ENCODE measurements at places on chromosomes 11 and 22.
A peak's percentile ranks its signal among the peaks of the same experiment; 100 is the strongest.

- no peak for DNase-seq
Observed at GRCh38 chr11:111297696-111298095, 650 bp upstream of the POU2AF3 start.

DNA sequence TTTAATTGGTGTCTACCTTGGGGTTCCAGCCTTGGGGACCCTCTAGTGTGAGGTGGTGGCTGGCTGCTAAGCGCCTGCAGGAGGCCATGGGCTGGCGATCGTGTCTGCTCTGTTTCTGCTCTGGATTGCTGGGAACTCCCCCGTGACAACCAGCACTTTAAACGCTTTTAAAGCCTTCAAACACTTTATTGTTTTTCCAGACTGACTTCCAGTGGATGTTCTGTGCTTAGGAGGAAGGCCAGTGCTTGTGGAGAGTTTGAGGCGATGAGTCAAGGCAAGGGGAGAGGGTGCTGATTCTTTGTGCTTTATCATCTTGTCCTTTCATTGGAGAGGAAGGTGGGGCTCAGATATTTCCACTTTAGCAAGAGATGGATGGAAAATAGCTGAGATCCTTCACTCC is 81.6 kb downstream of the FLI1 start:
- DNase-seq, result no peak

DNA sequence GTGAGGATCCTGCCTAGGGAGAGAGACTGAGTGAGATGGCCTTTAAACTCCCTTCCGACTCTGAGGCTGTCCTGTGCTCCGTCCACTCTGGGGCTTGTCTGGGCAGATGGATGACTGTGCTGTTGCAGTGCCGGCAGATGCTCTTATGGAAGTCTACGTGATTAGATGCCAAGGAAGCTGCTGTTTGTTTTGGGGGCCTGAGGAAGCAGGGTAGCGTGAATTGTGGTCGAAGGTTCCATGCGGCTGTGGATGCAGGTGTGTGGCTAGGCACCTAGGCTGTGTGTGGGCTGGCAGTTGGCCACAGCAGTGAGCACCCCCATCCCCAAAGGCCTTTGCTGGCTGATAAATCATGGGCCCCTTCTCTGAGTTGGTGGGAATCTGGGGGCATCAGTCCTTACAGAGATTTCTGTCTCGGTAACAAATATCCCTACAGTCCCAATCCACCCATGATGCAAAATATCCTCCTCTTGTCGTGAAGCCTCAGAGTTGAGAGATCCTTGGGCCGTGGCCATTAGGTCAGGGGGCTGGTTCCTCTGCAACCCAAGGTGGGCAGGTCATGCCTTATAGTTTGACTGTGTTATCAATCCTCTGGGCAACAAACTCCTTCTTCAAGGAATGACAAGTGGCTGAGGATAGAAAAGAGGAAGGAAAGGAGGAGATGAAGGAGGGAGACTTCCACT is 31.2 kb downstream of the AMPD3 start:
- no peak for DNase-seq

GRCh38 chr11:86067009-86067850 is 1.7 kb downstream of the PICALM start:
- DNase-seq, result peak; percentile 39

GRCh38 chr11:17596711-17597110 is 49.7 kb downstream of the OTOG start:
- DNase-seq, result no peak

DNA sequence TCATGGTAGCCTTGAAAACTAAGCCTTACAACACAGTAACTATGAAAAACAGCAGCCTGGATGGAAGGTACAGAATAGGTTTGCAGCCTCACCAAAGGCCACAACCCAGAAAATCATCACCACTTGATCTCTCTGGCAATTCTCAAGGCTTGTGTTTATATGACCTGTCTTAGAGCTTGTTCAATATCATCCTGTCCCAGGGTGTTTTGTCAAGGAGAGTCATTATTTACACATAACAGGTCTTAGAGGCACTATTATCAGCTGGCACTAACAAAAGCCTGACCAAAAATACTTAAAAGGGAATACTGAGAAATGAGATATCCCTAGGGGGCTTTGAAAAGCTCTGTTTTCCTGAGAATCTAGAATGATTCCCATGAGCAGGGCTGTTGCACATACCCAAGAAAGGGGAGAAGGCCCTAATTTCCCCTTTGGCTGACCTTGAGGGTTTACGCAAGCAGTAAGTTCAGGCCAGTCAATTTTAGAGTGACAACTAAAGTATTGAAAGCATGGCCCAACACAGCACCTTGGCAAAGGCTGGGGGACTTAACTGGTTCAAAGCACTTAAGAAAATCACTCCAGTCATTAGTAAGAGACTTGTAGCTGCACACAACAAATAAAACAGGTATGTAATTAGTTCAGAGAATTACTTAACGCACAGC is 7.9 kb downstream of the SC5D start:
- no peak for DNase-seq

- no peak for DNase-seq
Observed at GRCh38 chr11:11985016-11985715, 23.3 kb downstream of the DKK3 start.

- DNase-seq, result no peak
Observed at GRCh38 chr22:17138513-17138912, 17.4 kb upstream of the TMEM121B start.

DNA sequence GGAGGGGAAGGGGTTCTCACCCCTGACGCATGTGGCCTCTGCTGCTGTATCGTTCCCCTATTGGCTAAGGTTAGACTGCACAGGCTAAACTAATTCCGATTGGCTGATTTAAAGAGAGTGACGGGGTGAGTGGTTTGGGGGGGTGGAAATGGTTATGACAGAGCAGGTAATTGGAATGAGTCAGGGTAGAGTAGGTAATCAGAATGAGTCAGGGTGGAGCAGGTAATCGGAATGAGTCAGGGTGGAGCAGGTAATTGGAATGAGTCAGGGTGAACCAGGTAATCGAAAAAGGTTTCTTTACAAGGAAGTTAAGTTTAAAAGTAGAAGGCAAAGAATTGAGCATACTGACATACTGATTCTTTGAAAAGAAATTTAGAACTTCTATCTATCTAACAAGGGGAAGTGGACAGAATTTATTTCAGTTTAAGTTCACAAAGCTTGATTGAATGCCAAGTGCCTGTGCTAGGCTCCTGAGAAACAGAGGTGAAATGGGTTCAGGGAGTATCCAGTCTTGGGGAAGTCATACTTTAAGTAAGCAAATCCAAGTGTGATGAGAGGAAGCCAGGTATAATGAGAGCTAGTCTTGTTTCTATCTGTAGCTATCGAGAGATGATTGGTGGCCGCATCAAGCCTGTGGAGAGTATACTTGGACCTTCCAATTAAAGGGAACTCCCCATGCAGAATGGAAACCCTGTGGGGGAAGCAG is 58.0 kb downstream of the C11orf91 start:
- DNase-seq, result no peak

DNA sequence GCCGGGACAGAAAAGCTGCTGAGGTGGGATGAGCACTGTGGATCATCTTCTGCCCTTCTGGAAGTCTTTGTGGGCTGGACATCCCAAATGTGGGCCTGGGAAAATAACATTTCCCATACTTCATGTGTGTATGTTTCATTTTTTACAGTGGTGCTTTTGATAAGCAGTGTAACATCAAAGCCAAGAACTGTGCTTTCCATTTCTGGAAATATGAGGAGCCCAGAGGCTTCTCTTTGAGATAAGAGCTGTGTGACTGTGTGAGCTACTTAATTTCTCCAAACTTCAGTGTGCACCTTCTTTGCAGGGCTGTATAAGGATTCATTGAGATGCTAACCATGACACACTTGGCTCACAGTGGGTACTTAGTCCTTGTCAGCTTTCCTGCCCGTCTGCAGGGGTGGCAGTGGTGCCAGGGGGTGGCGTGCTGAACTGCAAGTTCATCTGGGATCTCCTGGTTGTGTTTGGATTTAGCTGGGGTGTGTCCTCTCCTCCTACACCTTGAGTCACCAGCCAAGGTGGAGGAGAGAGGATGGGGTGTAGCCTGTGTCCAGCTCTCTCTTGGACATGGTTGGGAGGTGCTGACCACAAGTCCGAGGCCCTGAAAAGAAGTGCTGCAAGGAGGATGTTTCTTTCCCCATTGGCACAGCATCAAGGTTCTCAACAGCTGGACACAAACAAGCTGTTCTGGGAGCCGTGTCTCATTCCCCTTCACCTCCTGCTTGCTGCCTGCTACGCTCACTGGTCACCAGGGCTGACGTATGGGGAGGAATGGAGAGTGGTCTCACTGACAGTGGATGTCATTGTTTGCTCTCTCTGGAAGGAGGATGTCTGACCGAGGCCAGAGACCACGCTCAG is 139.4 kb downstream of the TEAD1 start:
- DNase-seq, result no peak

GRCh38 chr22:30340911-30341685 is 14.4 kb upstream of the TBC1D10A start:
- DNase-seq, result no peak

DNA sequence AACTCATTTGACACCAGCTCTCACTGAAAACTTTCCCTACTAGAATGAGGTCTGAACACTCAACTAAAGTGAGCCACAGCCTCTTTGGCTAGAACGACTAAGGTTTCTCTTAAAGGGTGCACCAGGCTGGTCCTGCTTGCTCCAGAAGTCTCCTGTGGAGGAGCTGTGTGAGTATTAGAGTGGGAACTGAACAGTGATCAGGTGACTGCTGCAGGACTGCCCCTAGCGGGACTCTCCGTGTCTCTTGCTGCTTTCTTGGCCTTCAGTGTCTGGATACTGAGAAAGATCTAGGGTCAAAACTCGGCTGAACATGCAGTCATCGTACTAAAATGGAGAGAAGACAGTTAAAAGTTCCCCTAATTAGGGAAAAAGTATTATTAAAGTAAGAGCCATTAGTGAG is 34.6 kb downstream of the FAM118A start:
- DNase-seq, result peak; percentile 13

DNA sequence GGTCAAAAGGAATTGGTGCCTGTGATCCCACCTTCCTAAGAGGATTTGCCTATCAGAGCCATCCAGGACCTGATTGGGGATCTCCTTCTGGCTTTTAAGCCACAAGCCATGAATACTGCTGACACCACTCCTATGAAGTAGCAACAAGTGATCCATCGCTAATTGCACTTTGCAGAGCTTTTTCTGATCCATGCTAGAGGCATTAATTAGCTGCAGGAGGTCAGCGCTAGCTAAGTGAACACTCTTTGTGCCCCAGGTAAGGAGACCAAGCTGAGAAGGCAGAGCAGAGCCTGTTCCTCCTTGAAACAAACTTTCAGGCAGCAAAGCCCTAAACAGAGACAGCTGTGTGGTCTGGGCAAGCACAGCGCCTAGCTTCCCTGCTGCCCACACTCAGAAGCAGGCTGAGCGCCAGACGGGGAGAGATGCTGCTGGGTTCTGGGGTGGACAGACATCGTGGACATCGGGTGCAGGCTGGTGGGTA is 122.2 kb downstream of the ABTB2 start:
- no peak for DNase-seq

DNA sequence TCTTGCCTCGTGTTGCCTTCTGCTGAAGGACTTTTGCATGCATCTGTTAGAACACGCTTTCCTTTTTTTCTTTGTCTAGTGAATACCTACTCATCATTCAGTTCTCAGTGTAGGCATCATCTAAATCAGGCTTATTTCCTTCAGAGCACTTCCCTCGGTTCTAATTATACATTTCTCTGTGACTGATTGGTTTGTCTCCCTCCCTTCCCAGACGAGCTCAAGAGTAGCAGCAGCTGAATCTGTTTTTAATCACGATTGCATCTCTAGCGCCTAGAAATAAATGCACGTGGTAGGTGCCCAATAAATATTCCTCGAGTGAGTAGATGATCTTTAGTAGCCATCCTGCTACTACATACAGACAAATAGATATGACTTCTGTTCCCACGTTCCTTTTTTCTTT is 6.3 kb downstream of the CEP164 start:
- no peak for DNase-seq

DNA sequence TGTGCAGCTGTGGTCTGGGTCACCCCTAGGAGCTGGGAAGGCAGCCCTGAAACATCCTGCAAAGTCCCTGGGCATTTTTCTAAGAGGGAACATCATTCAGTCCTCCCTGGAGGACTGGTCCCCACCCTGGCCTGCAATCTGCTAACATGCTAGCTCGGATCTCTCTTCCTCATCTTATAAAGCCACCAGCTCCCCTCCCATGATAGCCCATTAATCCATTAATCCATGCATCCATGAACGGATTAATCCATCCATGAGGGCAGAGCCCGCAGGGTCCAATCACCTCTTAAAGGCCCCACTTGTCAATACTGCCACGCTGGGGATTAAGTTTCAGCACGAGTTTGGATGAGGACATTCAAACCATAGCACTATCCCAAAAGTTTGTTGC is 12.1 kb downstream of the PRG3 start:
- no peak for DNase-seq

GRCh38 chr11:115930291-115930690 is 426.1 kb upstream of the CADM1 start:
- DNase-seq, result no peak

GRCh38 chr22:48261706-48262105 is 1499.3 kb downstream of the TBC1D22A start:
- DNase-seq, result no peak

DNA sequence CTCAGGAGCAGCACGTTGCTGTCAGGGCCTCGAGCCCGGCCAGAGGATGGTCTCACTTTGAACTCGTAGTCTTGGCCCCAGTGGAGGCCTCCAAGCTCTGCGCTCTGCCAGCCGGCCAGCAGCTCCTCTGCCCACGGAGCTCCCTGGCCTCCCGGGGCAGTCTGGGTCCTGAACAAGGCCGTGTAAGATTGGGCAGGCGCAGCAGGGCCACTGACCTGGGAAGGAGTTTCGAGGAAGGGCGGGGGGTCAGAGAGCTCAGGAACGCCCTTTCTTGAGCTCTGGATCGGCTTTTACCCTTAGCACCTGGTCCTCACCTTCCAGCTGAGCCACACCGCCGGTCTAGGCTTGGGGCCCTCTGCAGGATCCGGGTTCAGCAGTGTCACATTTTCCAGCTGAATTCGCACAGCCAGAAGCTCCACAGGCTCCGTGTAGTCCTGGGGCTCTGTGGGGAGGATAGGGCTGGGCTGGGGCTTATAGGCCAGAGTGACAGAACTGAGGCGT is 2.1 kb downstream of the ROBO4 start:
- no peak for DNase-seq

DNA sequence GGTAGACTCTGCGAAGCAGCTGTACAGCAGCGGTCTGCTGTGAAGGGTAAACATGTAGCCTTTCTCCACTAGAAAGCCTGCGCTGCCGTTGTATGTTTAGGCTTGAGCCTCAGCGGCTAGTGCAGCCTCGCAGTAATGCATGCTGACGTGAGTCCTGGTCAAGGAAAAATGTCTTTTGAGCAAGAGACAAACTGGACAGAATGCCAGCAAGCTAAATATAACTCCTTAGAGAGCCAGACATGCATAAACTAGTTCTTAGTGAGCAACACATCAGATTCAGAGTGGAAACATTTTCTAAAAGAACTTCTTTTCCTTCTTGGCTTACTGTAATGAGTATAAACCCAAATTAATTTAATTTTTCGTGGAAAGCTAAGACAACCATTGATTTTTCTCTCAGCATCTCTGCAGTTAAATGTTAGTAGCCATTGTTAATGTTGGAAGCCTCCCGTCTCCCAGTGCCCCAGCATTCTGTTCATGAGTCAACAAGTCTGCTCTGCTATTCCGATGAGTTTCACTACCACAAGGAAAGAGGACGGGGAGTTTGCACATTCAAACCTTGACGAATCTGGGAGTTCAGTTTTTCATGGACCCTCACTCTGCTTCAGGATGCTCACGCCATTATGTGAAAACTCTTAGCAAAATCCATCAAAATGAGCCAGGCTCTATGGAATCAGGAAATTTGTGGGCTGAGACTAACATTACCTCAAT is 51.4 kb downstream of the JAM3 start:
- DNase-seq, result no peak

GRCh38 chr11:126755526-126755925 is 245.0 kb downstream of the KIRREL3 start:
- DNase-seq, result no peak
